ENCODE measurements at places on chromosomes 7 and 10.

DNA sequence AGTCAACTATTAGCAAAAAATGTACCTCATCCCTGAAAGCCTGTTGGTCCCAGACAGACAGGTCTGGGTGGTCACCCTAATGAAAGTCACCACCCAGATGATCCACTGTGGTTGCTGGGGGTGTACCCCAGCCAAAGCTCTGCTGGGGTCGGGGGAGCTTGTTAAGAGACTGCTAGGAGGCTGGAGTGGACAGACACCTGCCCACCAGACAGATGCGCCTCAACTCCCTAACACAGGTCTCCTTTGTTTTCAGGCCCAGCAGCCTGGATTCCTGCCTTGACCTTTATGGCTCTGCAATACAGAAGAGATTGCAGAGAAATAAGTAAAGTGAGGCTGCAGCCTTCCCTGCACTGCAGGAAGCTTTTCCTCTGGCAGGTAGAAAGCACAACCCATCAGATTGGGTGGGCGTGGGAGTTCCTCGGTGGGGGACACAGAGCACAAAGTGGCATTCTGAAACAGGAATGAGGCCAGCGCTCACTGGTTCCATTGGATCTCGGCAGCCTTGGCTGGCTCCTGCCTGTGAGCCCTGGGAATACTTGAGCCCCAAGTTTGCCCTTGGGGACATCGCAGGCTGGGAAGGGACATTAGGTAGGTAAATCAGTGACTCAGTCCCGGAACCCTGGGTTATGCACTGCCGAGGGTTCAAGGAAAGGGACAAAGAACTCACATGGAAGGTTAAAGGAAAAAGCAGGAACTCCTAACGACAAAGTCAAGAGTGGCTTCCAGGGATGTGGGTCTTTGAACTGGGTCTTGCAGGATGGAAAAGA, 18.0 kb upstream of the ZNF488 start:
- ATAC-seq: no peak

GRCh38 chr7:26356929-26357798, 65.5 kb downstream of the SNX10 start:
- ATAC-seq: no peak

DNA sequence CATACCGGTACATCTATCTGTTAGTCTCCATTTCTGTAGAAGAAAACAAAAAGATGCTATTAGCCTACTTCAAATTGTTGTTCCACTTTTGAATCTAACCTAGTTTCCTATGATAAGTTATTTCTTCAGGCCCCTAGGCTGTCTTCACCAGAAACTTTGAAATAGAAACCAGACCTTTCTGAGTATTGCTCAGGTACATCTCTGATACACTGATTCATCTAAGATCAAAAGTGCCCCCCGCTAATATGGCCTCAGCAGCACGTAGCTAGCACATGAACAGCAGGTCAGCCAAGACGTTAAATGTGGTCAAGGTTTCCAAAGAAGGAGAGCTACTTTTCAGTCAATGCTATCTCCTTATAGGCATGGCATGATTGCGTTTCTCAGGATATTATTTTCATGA, 23.6 kb downstream of the CTAGE6 start:
- ATAC-seq: no peak

- no peak for ATAC-seq
Measured at GRCh38 chr10:86922553-86922961, 34.9 kb downstream of the MMRN2 start.

DNA sequence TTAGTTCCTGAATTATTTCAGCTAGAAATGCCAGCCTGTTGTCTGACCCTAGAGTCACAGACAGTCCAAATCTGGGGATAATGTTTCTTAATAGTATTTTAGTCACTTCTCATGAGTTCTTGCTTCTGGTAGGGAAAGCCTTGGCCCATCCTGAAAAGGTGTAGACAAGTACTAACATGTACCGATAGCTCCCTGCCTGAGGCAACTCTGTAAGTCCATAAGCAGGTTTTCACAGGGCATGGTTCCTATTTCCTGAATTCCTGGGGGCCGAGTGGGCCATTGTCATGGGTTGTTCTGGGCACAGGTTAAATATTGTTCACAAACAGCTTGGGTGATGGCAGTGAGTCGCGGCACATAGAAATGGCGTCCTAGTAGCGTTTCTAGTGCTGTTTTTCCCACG, 3.1 kb upstream of the ZNF117 start:
- no peak for ATAC-seq

Measured in SK-N-SH treated with all-trans-retinoic acid at 6 μM for 48 hours (cell line).